Effector CD4-positive, alpha-beta T cell (primary cell): ENCODE measurements at places on chromosomes 6 and 20.

GRCh38 chr6:145352382-145353080 is 382.8 kb downstream of the EPM2A start:
- no peak for DNase-seq

- DNase-seq: no peak
Observed at GRCh38 chr6:29509239-29509638, 21.5 kb upstream of the MAS1L start.

- no peak for DNase-seq
Observed at GRCh38 chr20:5140195-5140594, 13.4 kb downstream of the CDS2 start.

DNA sequence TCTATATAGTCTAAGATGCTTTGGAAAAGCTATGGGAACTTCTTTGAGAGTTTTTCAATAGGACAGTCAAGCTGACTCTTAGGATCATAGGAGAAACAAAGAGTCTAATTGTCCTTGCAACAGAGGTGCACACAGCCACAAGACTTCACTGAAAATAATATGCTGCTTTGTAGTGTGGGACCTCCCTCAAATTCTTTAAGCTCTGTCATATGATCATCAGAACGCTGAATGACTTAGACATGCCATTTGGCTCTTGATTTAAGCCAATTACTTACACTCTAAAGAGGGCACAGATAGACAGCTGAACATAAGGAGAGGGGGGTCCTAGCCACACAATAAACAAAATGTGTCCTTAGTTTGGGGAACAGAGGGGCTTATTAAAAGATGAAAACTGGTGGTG is 818.7 kb upstream of the GJE1 start:
- no peak for DNase-seq

DNA sequence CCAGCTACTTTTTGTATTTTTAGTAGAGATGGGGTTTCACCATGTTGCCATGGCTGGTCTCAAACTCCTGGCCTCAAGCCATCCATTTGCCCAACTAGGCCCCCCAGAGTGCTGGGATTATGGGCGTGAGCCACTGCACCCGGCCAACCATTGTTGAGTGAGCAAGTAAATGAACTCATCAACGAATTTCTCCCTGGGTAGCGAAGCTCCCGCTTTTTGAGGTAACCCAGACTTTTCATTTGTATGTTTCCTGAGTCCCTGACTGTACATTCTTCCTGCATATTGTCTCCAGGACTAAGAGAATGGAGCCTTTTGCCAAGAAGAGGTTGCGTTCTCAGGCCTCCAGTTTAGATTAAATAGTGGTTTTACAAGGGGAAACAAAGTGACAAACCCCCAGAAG is 36.4 kb downstream of the RIPOR3 start:
- no peak for DNase-seq

GRCh38 chr6:81751388-81752083 is 945 bp downstream of the TENT5A start:
- peak; percentile 2 for DNase-seq

- no peak for DNase-seq
Observed at GRCh38 chr20:61560361-61560853, 308.3 kb downstream of the CDH4 start.

DNA sequence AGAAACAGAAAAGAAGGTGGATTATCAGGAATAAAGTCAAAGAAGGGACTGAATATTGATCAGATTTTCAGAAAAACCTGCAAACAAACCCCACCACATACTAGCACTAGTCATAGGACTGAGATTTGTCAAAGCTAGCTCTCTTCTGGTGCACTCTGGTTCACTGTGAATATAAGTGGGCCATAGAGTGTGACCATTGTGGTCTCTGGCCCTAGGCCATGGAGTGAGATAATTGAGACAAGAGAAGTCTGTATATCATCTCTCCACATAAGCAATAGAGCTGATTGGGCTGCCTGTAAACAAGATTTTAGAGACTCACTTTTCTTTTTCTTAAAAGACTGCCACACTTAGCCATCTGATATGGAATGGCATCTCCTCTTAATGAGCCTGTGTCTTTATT is 247.2 kb downstream of the LAMA2 start:
- DNase-seq: no peak

- no peak for DNase-seq
Observed at GRCh38 chr6:163620101-163620500, 205.6 kb downstream of the QKI start.

- DNase-seq: no peak
Observed at GRCh38 chr6:14929291-14929690, 316.6 kb upstream of the JARID2 start.

GRCh38 chr6:105797983-105798453 is 288.1 kb upstream of the PRDM1 start:
- DNase-seq: no peak

GRCh38 chr20:10853176-10853575 is 179.4 kb upstream of the JAG1 start:
- no peak for DNase-seq

DNA sequence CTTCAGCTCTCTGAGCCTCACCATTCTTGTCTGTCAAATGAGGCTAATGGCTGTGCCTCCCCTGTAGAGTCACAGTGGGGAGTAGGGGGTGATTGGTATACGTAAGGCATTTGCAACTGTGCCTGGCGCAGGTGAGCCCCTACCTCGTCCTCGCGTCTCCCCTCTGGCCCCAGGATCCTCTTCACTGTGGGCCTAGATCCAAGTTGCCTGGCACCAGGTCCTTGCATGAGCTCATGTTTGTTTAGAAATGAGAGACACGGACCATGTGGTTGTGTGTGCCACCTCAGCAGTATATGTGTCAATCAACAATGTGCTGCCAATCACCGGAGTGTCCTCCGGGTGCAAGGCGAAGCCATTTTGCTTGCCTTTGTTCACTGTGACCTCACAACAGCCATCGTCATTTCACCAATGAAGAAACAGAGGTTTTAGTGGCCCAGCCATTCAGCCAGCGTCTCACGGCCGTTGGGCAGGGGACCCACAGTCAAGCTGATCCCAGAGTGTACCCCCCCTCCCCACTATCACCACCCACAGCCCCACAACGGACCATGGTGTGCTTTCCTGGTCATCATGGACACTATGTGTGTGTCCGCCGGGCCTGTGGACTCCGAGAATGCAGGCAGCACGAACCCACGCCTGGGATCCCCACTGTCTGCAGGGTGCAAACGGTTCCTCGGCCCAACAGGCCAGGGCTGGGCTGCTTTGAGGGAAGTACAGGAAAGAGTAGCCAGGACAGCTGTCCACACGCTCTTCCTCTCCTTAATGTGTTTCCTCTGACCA is 35.9 kb upstream of the STX16 start:
- DNase-seq: no peak

DNA sequence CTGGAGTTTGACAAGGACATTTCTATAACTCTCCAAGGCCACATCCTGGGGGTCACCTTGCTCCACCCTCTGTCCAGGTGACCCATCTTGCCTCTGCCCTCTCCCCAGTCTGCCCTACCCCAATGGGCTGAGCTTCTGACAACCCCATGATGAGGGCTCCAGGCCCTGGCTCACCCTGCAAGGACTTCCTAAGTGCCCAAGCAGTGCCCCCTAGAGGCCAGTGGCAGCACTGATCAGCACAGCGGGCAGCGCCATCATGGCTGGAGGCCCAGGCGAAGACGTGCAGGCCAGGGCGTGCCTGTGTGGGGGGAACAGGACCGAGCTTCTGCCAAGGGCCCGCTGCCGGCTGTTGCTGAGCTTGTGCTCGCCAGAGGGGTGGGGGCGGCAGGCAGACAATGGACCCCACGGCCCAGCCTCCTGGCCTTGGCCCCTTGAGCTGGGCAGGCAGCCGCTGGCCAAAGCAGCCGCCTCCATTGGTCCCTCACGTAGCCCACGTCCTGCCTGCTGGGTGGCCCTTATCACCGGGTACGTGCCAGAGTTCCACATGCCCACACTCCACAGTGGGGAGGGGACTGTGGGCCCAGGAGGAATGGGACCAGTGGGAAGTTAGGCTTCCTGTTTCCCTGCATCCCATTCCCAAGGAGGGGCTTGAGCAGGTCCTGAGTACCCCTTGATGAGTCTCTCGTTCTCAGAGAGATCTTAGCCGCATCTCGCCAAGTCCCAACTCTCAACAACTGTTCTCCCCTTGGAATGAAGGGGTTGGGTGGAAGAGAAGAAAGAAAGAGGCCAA is 64.3 kb downstream of the MRPL14 start:
- no peak for DNase-seq

DNA sequence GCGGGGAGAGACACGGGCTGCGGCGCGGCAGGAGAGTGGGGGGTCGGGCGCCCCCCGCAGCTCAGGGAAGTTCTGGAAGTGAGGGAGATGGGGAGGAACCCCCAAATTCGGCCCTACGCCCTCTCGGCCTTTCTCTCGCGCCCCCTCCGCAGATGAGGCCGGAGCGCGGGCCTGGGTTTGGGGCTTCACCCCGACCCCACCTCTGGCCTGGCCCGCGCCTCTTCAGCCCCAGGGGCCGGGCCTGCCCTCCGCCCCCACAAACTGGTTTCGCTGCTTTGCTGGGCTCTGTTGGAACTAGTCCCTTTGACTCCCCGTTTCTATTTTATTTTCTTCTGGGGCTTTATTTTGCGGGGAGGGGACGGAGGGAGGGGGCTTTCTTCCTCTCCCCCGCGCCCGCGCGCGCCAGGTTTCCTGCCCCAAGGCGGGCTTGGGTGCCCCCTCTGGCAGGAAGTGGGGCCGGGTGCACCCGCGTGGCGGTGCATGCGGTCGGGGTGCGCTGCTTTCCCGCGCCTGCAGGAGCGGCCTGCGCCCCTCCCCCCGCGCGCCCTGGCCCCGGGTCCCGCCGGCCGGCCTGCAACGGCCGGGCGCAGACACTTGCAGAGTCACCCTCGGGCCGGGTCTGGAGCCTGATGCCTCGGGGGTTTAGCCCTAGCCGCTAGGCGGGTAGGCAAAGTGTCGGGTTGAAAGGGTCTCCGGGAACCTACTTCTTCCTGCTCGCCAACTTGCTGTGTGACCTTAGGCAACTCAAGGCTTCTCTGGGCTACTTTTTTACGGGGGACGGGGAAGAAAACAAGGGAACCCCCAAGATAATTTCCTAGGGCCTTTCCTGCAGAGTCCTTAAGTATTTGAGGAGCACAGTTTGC is 1.3 kb downstream of the HMGA1 start:
- DNase-seq: peak; percentile 63

DNA sequence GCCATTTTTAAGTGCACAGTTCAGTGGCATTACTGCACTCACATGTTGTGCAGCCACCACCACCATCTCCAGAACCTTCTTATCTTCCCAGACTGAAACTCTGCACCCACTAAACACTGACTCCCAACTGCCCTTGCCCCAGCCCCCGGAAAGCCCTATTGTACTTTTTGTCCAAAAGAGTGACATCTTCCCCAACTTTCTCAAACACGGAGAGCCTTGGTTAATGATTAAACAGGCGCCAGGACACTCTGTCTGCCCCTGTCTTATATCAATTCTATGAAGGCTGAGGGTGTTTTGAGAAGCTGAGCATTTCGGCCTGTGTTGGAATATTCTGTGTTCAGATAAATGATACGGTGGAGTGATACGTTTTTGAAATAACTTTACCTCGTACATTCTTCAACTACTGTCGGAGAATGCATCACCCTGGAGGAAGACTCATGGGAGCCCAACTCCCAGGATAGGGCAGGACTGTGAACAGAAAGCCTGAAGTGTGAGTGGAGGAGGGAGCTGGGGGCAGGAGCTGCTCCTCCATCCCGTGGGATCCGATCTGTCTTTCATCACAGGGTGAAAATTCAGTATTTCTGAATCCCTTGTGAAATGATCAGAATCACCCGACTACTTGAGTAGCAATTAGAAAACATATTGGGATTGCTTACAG is 68.7 kb upstream of the FOXC1 start:
- DNase-seq: no peak

- DNase-seq: no peak
Observed at GRCh38 chr20:45128099-45128498, 3.8 kb upstream of the WFDC12 start.

DNA sequence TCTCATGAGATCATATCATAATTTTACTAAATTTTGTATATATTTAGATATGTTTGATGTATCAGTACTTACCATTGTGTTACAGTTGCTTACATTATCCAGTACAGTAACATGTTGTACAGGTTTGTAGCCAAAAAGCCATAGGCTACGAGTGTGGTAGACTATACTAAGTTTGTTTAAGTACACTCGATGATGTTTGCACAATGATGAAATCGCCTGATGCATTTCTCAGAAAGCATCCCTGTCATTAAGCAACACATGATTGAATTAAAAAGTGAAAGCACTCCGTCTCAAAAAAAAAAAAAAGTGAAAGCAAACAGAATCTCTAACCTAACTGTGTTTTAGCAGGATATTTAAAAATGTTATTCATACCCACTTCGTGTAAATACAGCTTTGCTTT is 104.9 kb upstream of the TFAP2D start:
- no peak for DNase-seq

DNA sequence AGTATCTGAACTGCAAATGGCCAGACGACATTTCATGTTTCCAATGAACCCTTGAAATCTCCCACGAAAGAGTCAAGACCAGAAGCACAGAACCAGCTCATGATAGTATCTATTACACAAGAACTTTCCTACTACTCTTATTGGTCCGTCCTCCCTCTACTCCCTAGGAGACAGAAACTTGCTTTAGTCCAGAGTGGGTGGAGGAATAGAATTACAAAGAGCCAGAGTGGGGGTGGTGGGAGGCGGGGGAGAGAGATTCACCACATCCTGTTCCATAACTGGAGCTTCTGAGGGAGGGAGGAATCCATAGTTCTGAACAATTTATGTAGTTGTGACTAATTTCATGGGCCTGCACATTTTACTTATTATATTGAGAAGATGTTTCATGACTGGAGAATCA is 18.5 kb upstream of the WFDC10A start:
- no peak for DNase-seq

GRCh38 chr20:34746674-34747073 is 42.5 kb downstream of the TP53INP2 start:
- DNase-seq: no peak

- no peak for DNase-seq
Observed at GRCh38 chr6:2755456-2755855, 4.7 kb upstream of the MYLK4 start.

GRCh38 chr6:130575971-130576370 is 210.2 kb downstream of the TMEM200A start:
- peak; percentile 20 for DNase-seq

DNA sequence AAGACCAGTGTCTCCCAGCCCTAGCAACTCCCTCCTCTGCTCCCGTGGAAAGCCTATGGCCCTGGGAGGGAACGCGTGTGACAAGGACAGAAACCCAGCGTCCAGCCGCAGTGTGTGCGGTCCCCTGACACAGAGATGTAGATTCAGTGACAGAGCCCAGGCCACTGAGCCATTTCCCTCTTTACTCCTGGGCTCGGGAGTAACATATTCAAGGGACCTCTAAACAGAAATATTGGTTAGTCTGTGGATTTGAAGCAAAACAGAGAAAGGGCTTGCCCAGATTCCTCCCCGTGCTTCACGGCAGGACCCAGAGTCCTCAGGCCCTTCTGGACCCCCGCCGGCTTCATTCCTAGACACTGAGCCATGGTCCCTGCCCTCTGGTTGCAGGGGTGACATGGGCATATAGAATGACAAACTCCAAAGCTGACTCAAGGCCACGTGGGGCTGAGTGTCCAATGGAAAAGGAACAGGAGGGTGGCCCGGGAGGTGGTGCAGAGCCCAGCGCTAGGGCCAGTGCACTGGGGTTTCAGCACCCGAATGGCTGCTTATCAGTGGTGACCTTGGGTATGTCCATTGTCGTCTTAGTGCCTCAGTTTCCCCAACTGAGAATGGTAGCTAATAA is 248.2 kb downstream of the QKI start:
- DNase-seq: no peak
